Fibroblast of gingiva (primary cell): ENCODE measurements at places on chromosomes 3 and 15.

GRCh38 chr3:70640481-70640880 lies 328.0 kb upstream of the MDFIC2 start:
- no peak for DNase-seq

GRCh38 chr3:194782698-194783404 lies 97.2 kb downstream of the FAM43A start:
- DNase-seq = no peak

GRCh38 chr3:5258526-5258925 lies 71.0 kb downstream of the EDEM1 start:
- DNase-seq = no peak

- peak; percentile 76 for DNase-seq
Measured at GRCh38 chr15:48861813-48862431, 16.0 kb upstream of the EID1 start.

DNA sequence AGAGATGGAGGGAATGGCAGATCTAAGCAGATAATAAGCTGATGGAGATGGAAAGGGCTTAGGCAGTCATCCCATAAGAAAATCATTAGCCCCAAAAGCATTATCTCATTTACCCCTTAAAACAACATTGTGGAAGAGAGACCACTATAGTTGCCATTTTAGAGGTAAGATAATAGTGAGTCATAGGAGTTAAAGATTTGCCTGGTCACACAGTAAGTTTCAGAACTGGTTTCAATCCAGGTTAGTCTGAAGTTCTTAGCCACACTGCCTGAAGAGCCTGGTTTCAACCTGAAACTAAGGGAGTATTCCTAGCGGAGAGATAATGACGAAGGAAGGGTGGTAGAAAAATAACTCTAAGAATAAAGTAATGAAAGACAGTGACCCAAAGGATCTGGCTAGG lies 13.0 kb upstream of the UBR1 start:
- DNase-seq = no peak

- no peak for DNase-seq
Measured at GRCh38 chr15:45869034-45869668, 234.3 kb downstream of the SQOR start.

- no peak for DNase-seq
Measured at GRCh38 chr3:144511346-144511745, 539.7 kb downstream of the DIPK2A start.

DNA sequence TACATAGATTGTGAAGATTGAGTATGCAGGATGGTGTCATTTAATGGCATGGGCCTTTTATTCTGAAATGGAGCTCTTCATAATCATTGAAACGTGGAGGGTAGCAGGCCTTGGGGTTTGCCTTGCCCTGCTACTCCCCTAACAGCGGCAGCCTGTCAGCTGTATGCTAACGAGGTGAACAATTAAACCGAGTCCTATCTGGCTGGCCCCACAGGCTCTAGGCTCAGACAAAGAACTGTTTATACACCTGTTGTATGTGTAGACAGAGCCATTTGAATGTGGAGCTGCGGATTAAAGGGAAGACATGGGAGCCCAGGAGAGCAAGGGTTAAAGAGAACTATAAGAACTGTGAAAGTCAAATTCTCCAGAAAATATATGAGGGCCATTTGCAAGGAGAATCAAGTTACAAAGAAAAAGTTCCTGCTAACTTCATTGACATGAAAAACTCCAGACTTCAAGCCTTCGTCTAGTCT lies 116.7 kb upstream of the CGNL1 start:
- no peak for DNase-seq

- no peak for DNase-seq
Measured at GRCh38 chr15:23420806-23421575, 26.1 kb downstream of the GOLGA6L2 start.

GRCh38 chr15:68781766-68782588 lies 38.7 kb downstream of the ANP32A start:
- DNase-seq = no peak

GRCh38 chr3:107994956-107995715 lies 95.7 kb downstream of the CD47 start:
- no peak for DNase-seq

- peak; percentile 63 for DNase-seq
Measured at GRCh38 chr3:157572559-157573270, 69.5 kb upstream of the VEPH1 start.

- no peak for DNase-seq
Measured at GRCh38 chr3:131393868-131394267, 12.3 kb downstream of the NUDT16 start.

DNA sequence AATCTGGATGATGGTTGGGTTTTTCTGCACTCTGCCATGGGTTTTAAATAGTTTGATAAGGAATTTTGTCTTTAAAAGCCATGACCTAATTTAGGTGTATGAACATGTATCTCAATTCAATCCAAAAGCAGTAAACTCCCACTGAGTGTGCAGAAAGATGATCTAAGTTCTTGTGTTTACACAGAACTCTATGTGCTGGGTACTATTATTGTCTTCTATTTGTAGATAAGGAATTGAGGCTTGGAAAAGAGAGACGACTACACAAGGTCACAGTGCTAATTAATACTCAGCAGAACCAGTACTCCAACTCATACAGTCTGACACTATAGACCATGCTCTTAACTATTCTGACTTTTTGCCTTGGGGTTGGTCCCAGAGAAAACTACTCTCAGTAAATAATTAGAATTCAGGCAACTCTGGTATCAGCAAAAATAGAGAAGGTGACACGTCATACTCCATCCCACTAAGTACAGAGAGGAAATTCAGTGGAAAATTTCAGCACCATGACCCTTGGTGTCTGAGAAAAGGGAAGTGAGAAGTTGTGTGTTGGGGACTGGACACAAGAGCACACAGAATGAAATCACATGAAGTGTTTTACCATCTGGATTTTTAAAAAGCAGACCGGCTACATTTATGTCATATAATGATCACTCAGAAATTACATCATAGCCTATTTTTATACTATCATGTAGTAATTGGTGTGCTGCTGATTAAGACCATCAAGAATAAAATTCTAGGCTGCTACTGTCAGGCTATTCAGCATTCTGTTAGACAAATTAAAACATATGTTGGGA lies 18.3 kb upstream of the MYH15 start:
- no peak for DNase-seq

DNA sequence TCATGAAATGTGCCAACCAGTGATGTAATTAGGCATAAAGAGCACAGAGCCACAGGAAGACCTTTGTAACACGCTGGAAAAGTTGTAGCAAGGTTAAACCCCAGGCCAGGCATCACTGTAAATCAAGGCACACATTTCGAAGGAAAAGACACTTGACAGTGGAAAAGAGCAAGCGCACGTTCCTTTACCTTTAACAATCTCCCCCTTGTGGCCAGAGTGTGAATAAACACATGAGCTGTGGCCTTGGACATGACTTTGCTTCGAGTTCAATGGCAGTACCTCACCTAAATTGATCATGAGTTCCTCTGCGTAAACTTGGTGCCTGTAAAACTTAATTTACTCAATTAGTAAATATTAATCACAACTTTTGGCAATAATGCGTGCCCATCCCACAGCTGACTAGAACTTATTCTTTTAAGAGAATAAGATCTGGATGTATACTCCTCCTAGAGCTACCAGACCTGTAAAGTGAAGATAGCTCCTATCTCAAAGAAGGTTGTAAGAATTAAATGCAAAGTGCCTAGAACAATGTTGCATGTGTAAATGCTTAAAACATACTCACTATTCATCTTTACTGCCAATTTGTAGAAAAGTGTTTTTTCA lies 757.0 kb upstream of the NECTIN3 start:
- DNase-seq = peak; percentile 23

GRCh38 chr3:4568841-4569240 lies 75.7 kb downstream of the ITPR1 start:
- DNase-seq = no peak

DNA sequence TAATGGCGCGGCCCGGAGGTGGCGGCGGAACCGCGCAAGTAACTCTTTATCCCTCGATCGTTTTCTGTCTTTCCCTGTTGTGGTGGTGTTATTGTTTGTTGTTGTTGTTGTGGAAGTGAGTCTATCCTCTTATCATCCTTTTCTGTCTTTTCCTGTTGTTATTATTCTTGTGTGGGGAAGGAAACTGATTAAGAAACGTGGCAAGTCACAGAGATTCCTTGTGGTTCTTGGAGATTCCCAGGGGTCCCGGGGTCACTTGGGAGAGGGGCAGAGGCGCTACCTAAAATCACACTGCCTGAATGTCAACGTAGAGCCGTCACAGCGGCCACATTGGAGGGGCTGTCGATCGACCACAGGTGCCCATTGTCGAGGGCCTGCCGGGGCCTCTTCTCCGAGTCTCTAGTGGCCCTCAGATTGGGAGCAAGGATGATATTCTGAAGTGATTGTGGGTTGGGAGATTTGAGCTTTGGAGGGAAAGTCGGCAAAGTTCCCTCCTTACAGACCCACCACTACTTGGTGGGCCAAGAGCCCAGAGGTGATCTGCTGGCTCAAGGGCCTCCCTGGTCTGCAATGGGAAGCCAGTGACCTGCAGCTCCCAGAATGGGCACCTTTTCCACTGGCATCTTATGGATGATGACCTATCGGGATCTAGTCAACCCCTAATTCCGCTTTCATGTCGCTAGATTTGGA lies 790 bp downstream of the PARP14 start:
- peak; percentile 4 for DNase-seq

DNA sequence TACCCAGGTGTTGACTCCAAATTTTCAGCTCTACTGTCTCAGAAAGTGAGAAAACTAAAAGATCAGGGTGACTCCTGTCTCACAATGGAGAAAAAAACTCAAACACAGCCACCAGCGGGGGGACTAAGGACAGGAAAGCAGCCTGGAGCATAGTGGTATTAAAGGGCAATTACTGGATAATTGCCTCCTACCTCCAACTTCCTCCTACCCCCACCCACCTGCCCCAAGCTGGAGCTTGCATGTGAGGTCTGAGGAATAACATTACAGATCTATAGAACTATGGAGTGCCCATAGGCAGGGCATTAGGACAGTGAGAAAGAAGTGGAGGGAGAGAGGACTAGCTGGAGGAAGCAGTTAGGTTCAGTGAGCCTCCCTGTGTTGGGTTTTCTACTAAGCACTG lies 2.7 kb upstream of the PCCB start:
- DNase-seq = no peak

DNA sequence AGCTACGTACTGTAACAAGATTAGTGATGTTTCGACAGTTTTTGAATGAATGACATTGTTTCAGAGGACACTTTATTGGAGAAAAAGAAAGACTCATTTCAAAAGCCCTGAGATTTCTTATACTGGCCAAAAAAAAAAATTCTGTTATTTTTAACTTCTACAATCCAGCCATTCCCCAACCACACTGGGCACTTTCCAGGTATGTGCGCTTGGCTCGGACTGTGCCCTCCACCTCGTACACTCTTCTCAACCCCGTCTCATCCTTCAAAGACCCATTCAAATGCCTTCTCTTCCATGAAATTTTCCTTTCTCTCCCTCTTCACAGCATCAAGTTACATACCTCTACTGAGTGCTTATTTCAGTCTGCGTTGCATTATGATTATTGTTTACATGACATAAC lies 328.5 kb upstream of the SOX2 start:
- DNase-seq = no peak

DNA sequence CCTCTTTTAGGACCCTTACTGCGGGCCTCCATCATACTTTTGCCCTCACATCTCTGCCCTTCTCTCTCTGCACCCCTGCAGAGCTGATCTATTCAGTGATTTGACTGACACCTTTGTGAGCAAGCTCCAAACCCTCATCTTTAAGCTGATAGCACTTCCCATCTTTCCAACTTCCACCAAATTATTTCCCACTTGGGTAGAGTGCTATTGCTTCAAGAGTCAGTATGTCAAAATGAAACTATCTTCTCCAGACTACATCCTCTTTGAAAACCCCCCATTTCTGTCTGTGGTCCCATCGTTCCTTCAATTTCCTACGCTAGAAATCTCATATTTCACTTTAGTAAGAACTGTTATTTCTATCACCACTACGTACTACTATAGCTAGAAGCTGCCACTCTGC lies 19.7 kb downstream of the ZWILCH start:
- DNase-seq = no peak

- no peak for DNase-seq
Measured at GRCh38 chr3:72655723-72656122, 192.5 kb downstream of the SHQ1 start.

GRCh38 chr3:159787794-159788205 lies 200.8 kb upstream of the IL12A start:
- peak; percentile 30 for DNase-seq

DNA sequence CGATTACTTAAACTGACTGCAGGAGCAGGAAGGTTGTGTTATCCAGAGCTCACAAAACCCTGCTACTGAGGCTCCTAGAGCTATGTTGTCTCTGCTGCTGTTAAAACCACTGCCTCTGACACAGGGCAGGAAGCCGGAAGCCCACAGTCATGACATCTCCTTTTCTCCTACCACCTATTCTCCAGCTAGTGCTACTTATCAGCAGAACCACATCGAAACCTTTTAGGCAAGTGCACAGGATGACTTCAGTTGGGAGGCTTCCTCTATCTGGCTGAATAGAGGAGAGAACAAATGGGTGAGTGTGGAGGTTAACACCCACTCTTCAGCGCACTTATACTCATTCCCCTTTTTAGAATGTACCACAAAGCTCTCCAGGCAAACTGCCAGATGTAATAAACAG lies 638.0 kb downstream of the OTOL1 start:
- no peak for DNase-seq

- no peak for DNase-seq
Measured at GRCh38 chr15:100191161-100191560, 150.6 kb downstream of the ADAMTS17 start.

DNA sequence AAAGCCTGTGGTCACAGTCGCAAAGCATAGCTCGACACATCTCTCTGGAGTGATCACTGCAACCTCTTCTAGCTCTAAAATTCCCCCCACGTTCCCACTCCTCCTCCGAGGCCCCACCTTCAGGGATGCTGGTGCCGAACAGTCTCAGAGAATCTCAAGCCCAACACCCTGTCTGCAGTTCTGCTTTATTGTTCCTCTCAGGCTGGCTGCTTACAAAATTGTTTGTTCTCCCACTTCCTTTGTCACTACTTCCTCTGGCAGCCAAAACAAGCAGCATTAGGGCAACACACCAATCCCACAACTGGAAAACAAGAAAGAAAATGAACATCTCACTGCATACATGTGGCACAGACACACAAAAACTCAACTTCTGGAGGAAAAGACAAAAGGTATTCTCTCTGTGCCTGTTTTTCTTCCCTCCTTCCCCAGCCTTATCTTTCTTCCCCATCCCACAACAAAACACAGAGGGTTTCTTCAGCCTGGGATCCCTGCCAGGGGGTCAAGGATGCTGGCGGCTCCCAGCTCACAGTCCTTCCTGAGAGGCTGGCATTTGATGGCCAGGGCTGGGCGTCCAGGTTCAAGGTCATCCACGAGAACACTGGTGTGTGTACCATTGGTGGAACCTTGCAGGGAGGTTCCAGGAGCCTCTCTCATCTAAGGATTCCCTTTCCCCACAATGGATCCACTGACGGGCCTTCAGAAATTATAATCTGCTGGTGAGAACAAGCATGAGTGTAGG lies 108.4 kb downstream of the TMCO5A start:
- DNase-seq = no peak

- no peak for DNase-seq
Measured at GRCh38 chr15:26043018-26043417, 179.9 kb upstream of the ATP10A start.

- peak; percentile 70 for DNase-seq
Measured at GRCh38 chr3:149534671-149535332, 60.3 kb downstream of the TM4SF4 start.
